ENCODE measurements at places on chromosomes 3 and 15. TPM values are rescaled to one million over a fixed set of nuclear protein-coding genes. Genes with fewer than 3 reads are reported as not detected.

GRCh38 chr15:73889053-73889761 lies 15.8 kb downstream of the TBC1D21 start:
- no peak for ATAC-seq

- ATAC-seq, result no peak
Measured at GRCh38 chr3:70065696-70066253, 66.2 kb downstream of the SAMMSON start.

GRCh38 chr3:177135841-177136492 lies 61.3 kb downstream of the TBL1XR1 start:
- no peak for ATAC-seq

The OR5K2 gene
- not detected for total RNA-seq

The SLC12A8 gene
- 7.7 TPM for total RNA-seq
